ENCODE measurements at places on chromosomes 3 and 15.

DNA sequence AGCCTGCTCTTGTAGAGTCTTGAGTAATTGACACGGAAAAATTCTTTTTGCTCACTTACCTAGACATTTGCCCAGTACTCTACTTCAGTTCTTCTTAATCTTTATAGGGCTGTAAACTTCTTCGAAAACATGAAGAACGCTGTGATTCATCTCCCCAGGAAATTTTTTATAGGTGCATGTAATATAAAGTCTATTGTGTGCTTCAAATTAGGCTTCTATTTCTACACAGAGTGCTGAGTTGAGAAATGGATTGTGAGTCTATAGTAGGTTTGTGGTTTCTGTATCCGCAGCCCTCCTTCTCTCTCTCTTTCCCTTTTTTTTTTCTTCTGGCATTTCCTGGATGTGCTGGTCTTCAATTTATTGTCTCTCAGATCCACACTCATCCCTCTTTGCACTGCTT, 183.3 kb upstream of the DCBLD2 start:
- DNase-seq: no peak

DNA sequence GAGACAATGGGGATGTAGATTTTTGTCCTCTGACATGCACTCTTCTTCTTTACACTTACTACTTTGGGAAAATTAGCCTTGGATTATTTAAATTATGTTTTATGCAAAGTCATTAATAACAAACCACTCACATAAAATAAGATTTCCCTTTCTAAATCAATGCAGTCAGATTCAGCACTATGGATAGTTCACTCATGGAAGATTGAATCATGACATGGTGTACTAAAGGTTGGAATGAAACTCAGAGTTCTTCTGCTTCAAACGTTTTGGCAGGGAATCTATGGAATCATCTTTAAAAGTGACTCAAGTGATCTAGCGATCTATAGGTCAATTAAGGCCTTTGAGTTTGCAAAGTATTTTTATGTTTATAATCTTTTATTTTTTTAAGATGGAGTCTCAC, 154.3 kb downstream of the KCNMB2 start:
- DNase-seq: no peak

- DNase-seq: no peak
Observed at GRCh38 chr3:5675319-5675718, 487.8 kb downstream of the EDEM1 start.

DNA sequence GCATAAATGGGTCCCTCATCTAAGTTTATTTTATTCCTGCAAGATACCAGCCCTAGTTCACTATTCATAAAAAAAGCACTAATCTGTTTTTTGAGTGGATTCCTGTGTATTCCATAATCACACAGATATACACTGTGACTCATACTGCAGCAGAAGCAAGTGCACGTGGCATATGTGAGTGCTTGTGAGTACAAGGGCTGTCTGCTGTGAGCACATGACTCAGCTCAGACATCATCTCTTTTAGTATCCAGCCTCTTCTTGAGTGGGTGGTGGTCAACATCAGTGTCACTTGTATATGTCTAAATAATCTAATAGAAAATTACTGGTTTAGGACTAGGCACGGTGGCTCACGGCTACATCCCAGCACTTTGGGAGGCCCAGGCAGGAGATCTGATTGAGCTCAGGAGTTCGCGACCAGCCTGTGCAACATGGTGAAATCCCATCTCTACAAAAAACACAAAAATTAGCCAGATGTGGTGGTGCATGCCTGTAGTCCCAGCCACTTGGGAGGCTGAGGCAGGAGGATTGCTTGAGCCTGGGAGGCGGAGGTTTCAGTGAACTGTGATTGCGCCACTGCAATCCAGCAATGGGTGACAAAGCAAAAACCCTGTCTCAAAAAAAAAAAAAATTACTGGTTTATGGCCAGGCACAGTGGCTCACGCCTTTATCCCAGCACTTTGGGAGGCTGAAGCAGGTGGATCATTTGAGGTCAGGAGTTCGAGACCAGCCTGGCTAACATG, 49.8 kb downstream of the NIPA2 start:
- no peak for DNase-seq

- no peak for DNase-seq
Observed at GRCh38 chr3:3110299-3110630, at the start of gene IL5RA. Gene IL5RA (minus strand): TSS chr3:3110374. CDS start chr3:3104984, 5,390 bp downstream.

DNA sequence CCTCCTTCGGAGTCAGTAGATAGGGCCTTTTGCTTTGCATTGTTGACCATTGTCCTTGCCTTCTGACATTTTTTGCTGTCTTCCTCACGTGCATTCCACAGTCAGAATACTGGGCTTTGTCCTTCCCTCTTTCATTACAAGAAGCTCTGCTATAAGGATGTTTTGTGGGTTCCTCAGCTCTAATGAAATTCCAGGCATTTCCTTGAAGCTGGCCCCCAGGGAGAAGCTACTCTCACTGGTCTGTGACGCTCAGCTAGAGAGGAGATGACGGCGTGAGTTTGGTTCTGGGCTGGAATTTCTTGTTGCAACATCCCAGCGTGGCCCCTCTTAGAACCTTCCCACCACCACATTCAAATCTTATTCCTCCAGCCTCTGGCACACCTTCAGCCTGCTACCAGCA, 210.2 kb downstream of the TJP1 start:
- no peak for DNase-seq

DNA sequence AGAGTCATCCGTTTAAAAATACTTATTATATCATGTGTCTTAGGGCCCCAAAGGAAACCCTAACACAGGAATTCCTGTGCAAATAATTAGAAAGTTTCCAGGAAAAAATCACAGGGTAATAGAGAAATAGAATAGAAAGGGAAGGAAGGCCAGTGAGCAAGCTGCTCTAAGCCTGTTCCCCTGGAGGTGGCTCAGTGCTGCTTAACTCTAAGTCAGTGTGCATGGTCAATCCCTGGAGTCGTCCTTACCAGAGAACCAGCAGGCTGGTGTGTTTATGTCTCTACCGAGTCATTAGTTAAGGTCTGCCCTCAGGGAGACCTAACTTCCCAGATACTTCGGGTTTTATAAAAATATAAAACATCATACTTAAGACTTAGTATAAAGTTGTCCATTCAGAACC, 21.0 kb upstream of the MCF2L2 start:
- DNase-seq: no peak

GRCh38 chr3:99920481-99921376, 103.1 kb downstream of the CMSS1 start:
- no peak for DNase-seq

GRCh38 chr3:52679199-52679538, 6.5 kb downstream of the PBRM1 start:
- DNase-seq: no peak

DNA sequence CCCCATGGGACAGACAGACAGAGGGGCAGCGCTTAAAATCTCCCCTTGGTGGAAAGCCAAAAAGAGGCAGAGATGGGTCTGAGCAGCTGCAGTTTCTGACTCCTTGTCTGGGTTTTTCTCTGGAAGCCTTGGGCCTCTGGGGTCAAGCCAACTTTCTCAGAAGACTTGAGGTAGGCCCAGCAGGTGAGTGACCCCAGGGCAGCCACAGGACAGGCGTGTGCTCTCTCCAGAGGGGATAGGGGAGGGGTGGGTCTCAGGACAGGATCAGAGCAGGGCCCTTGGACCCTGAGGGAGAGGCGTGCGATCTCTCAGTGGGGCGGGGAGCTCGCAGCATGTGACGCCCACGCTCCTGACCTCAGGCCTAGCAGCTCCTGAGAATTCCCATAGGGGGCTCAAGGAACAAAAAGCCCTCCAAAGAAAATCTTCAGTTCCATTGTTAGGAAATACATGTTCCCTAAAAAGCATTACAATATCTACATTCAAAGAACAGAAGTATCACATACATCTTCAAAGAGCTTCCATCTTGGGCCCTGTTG, 34.6 kb upstream of the DUSP7 start:
- DNase-seq: no peak

- DNase-seq: no peak
Observed at GRCh38 chr3:138242466-138242865, 55.4 kb downstream of the ARMC8 start.

GRCh38 chr3:122989856-122990575, 37.5 kb downstream of the SEMA5B start:
- no peak for DNase-seq

DNA sequence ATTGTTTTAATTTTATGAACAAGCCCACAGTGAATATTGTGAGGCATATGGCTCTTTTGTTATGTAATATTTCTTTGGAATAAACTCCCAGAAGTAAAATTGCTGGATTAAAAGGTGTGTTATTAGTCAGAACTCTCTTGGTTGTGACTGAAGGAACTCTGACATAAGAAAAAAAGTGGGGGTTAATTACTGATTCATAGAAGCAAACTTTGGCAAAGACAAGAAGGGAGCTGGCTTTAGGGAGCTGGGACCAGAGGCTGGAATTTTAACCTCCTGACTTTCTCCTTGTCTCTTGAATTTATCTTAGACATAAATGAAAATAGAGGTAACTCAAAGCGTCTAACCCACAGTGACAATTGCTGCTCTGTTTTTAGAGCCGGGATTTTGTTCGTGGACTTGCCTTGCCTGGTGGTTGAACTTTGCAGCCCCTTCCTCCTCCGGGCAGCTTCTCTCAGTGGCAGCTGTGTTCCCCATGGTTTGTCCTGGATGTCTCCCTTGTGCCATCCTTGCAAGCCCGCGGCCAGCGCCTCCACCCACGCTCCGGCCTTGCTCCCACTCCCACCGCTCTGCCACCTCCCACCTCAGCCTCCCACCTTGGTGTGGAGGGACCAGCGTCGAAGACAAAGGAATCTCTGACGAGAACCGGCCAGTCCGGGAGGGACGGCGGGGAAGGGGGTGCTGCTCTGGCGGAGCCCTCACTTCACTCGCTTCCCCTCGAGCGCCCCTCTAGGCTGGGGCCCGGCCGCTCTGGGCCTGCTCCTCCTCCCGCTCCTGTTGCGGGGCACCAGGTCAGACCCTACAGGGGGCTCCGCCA, 28.0 kb downstream of the ARHGAP31 start:
- DNase-seq: no peak

DNA sequence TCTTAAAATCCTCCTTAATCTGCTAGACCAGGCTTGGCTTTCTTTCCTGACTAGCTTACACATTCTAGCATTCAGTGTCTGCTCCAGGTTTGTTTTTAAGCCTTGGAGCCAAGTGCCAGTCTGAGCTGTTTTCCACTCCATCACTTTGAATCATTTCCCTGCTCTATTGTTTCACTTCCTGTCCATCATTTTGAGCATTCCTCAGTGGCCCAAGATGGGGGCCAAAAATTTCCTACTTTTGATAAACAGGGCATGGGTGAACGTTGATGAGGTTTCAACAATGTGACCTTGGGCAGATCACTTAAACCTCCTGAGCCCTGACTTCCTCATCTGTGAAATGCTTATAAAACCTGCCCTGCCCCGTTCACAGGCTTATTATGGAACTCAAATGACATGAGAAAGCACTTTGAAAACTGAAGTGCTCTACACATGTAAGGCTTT, 4.4 kb downstream of the CYP19A1 start:
- no peak for DNase-seq

- no peak for DNase-seq
Observed at GRCh38 chr15:40902605-40903561, 8.6 kb downstream of the VPS18 start.
